ENCODE measurements at places on chromosomes 2 and 18. TPM values are rescaled to one million over a fixed set of nuclear protein-coding genes. Genes with fewer than 3 reads are reported as not detected.
A peak's percentile ranks its signal among the peaks of the same experiment; 100 is the strongest.

The DPYSL5 gene
- 93.5 TPM for total RNA-seq

- no peaks in the 10 kb centered on the region for H3K27me3 ChIP-seq
- no peak overlapping the region for H3K4me3 ChIP-seq
- no peak overlapping the region for H3K27ac ChIP-seq
- H3K4me1 ChIP-seq = no peaks in the 10 kb centered on the region
Measured at GRCh38 chr2:45554742-45555140, 56.3 kb downstream of the SRBD1 start.

DNA sequence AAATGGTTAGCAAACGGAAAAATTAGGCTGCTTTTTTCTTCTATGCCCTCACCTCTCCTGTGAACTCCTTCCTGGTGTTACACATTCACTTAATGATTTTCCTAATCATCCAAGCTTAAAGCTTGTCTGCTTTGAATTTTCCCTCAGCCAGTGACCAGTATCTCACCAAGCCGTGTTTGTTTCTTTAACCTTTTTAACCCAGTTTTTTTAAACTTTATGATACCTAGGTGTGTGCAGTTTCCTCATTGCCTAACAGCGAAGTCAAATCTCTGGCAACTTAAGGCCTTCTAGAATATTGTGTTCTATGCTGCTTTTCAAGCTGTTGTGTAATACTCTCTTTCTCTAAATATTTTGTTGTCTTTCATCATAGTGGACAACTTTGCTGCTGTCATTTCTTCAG is 113.0 kb downstream of the PIK3C3 start:
- DNase-seq = no peak
- no peaks in the 10 kb centered on the region for H3K27me3 ChIP-seq
- no peak overlapping the region for H3K4me3 ChIP-seq
- H3K36me3 ChIP-seq = no peaks in the 10 kb centered on the region

GRCh38 chr18:59423259-59423658 is 64.2 kb upstream of the LMAN1 start:
- H3K27ac ChIP-seq = no peak overlapping the region
- no peak for DNase-seq
- no peak overlapping the region for H3K4me3 ChIP-seq
- no peaks in the 10 kb centered on the region for H3K4me1 ChIP-seq

- H3K4me3 ChIP-seq = no peak overlapping the region
- peak; percentile 11 for DNase-seq
- no peak overlapping the region for H3K27ac ChIP-seq
- H3K27me3 ChIP-seq = no peaks in the 10 kb centered on the region
- no peaks in the 10 kb centered on the region for H3K36me3 ChIP-seq
Measured at GRCh38 chr2:137910641-137911040, 53.6 kb upstream of the HNMT start.

DNA sequence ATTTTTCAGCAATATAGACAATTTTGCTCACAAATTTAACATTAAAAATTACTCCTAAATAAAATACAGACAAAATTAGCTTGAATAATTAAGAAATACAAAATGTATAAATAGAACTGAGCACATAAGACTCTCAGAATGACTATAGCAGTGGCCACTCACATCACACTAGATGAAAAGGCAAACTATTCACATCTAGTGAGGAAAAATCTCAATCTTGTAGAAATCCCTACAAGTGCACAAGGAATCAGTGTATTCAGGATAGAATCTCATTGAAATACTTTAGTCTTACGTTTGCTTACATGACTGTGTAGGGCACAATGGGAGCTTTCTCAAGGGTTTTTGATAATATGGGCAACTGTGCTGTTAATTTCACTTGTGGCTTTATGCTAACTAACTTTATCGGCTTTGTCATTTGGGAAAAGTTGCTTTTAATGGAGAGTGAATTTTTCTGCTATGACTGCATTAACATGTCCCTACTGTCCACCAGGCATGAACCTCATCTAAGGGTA is 678.9 kb upstream of the LRRTM4 start:
- H3K27ac ChIP-seq = no peak overlapping the region
- no peaks in the 10 kb centered on the region for H3K27me3 ChIP-seq
- no peaks in the 10 kb centered on the region for H3K4me1 ChIP-seq
- DNase-seq = no peak
- no peak overlapping the region for H3K4me3 ChIP-seq
- no peaks in the 10 kb centered on the region for H3K36me3 ChIP-seq

DNA sequence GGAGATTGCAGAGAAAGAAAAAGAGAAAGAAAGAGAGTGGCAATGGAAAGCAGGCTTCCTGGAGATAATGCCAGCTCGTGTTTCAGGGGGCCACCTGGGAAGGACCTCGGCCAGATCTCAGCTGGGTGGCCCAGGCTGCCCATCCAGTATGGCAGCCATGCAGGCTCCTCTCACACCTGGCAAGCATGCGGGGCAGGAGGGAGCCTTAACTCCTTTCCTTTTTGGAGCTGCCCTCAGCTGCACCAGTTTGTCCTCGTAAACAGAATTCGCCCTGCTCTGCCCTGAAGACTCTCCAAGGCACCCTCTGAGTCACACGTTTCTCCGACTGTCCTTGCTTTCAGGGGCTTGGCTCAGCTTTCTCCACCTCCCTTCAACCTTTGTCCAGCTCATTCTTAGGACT is 59.5 kb upstream of the IGFBP5 start:
- no peak for DNase-seq
- H3K27me3 ChIP-seq = no peaks in the 10 kb centered on the region
- H3K36me3 ChIP-seq = no peaks in the 10 kb centered on the region
- no peak overlapping the region for H3K4me3 ChIP-seq
- peaks cover 30% of the 10 kb centered on the region for H3K4me1 ChIP-seq

DNA sequence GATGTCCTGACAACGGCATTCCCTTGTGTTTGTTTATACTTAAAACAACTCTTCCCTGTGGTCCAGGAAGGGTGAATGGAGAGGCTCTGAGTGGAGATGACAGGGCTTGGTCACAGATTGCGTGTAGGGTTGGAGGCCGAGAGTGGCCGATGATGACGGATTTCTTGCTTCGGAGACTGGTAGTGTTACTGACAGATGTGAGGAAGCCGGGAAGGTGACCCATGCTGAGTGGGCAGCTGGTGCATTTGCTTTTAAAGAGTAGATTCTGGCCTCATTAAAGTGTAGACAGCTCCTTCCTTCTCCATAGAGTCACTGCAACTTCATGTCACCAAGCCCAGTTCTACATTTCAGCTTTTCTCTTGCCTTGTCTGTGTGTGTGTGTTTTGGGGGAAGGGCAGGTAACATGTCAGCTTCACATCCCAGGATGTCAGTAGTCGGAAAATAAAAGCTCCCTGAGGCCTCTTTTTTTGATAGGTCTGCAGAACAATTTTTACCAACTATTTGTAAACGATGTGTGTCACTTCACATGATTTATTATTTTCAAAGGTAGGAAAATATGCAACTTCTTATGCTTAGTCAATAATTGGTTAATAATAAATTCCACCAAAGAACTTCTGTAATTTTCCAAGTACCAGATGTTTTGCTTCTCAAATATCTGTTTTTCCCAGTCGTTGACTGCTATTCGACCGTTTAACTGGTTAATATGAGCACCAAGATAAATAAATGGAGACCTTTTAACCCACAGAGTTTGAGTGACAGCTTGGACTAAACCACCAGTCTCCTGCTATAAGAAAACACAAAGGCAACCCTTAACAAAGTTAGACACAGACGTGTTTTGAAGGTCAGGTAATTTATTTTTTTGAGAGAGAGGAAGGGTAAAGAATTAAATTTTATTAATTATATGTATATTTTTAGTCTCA is 436.9 kb downstream of the SLC4A3 start:
- H3K4me1 ChIP-seq = peaks cover 4% of the 10 kb centered on the region
- DNase-seq = no peak
- no peak overlapping the region for H3K27ac ChIP-seq
- no peaks in the 10 kb centered on the region for H3K27me3 ChIP-seq
- no peaks in the 10 kb centered on the region for H3K36me3 ChIP-seq
- no peak overlapping the region for H3K4me3 ChIP-seq

- no peak overlapping the region for H3K27ac ChIP-seq
- H3K36me3 ChIP-seq = no peaks in the 10 kb centered on the region
- DNase-seq = no peak
- no peaks in the 10 kb centered on the region for H3K27me3 ChIP-seq
Measured at GRCh38 chr18:62460851-62461300, 61.9 kb upstream of the ZCCHC2 start.
